HEK293T (cell line): ENCODE measurements at places on chromosomes 12 and 14.

GRCh38 chr12:54357506-54358190 lies 6.6 kb downstream of the GPR84 start:
- no peak for DNase-seq

GRCh38 chr14:58129208-58129607 lies 22.8 kb downstream of the ARMH4 start:
- DNase-seq: no peak

DNA sequence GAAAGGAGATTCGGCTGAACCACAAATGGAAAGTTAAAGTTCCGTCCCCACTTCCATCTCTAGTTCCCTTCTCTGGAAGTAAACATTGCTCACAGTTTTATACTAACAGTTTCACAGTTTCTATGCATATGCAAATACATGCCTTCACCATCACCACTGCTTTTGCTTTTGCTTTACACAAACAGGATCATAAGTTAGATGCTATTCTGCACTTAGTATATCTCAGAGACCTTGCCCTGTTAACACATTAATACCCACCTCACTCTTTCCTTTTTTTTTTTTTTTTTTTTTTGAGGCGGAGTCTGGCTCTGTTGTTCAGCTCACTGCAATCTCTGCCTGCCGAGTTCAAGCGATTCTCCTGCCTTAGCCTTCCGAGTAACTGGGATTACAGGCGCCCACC lies 890 bp downstream of the TEP1 start:
- no peak for DNase-seq

DNA sequence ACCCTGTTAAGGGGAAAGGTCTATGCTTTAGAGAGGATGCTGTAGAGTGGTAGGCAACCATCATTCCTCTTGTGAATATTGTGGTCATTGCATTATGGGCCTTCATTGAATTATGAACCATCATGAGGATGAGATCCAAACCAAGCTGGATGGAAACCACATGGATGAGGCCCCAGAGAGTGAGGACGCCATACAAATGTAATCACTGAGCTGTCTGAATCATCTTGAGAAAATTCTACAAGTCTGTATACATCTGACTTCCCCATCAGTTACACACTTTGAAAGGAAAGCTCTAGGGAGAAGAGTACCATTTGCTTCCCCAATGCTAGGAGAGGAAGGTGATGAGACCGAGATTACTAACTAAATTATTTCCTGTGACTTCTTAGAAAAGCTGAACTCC lies 172.9 kb downstream of the CACNA1C start:
- no peak for DNase-seq

GRCh38 chr12:131833896-131834641 lies 5.9 kb downstream of the MMP17 start:
- peak; percentile 58 for DNase-seq

DNA sequence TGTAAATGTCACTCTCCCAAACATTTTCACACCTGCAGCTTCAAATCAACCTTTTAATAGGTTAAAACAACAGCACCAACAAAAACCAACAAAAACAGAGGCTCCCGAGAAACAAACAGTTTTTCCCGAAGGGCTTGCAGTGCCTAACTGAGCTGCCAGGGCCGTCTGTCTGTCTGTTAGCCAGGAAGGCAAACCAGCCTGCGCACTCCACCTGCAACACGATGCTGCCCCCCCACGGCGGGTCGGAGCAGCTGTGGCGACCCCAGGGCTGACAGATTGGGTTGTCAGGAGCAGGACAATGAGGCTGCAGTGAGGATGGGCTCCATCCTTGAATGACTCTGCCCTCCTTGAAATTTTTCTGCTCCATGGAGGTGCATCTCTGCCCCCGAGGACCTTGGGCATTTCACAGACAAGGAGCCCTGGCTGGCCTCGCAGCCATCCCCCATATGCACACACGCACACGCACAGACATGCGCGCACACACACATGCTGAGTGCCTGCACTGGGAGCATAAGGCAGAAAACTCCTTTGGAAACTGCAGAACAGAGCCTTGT lies 2.6 kb downstream of the RTL1 start:
- DNase-seq: peak; percentile 51

- DNase-seq: no peak
These were observed 7.9 kb upstream of the SGPP1 start for GRCh38 chr14:63735720-63736119.

DNA sequence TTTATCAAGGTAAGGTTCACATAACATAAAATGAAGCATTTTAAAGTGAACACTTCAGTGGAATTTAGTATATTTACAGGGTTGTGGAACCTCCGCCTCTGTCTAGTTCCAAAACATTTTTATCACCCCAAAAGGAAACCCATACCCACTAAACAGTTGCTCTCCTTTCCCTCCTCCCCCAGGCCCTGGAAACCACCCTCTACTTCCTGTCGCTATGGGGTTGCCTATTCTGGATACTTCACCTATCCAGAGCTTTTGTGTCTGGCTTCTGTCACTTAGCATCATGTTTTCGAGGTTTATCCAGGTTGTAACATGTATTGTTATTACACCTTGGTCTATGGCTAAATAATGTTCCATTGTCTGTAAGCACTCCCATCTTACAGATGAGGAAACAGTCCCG lies 27.7 kb upstream of the ZFP36L1 start:
- DNase-seq: no peak

- DNase-seq: no peak
These were observed 32.0 kb downstream of the CHGA start for GRCh38 chr14:92954933-92955332.

- DNase-seq: peak; percentile 89
These were observed 5.0 kb upstream of the SLC25A47 start for GRCh38 chr14:100317912-100318808.

DNA sequence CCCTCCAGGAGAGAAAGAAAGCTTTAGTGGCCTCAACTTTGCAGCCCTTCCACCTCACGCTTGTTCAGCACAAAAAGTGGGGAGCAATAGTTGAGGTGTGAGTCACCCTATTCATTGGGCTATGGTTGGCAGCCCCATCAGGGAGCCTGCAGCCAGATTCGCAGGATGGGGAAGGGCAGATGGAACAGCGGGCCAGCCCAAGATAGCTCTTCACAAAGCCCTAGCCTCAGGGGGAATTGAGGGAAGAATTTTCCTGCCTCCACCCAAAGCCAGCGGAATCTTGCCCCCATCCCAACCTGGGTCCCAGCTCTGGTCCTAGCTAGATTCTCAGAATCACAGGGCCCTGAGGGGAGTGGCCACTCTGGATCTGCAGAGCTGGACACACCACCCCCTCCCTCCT lies 3.6 kb upstream of the KRT5 start:
- no peak for DNase-seq

DNA sequence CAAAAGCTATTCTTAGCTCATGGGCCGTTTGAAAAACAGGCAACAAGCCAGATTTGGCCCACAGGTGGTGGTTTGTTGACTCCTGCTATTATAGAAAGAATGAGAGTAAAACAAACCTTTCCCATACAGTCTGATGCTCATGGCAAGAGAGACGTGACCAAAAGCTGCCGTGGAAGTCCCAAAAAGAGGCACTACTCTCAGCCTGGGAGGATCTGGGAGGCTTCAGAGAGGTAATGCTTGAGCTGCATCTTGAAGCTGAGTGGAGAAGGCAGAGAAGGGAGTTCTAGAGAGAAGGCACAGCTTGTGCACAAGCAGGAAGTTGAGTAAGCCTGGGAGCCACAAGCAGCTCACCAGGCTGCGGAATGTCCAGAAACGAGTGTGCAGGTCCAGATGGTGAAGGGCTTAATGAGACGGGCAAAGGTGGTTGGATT lies 9.6 kb downstream of the PLXNC1 start:
- DNase-seq: no peak

DNA sequence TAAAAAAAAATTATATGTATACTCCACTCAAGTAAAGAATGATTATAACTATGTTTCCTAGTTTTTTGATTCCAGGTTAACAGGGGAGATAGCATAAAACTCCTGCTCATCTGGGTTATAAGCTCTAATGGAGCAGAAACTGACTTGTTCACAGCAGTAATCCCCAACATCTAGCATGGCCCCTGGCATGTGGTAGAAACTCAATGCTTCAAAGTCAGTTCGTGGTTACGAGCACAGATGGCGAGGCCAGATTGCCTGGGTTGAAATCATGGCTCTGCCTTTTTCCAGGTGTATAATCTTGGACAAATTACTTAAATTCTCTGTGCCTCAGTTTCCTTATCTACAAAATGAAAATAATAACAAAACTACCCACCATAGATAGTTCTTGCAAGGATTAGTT lies 183.8 kb downstream of the TTC7B start:
- no peak for DNase-seq

GRCh38 chr14:102831163-102831804 lies 54.0 kb downstream of the TRAF3 start:
- DNase-seq: no peak
